D721Med (cell line): ENCODE measurements at places on chromosomes 13 and 19.

DNA sequence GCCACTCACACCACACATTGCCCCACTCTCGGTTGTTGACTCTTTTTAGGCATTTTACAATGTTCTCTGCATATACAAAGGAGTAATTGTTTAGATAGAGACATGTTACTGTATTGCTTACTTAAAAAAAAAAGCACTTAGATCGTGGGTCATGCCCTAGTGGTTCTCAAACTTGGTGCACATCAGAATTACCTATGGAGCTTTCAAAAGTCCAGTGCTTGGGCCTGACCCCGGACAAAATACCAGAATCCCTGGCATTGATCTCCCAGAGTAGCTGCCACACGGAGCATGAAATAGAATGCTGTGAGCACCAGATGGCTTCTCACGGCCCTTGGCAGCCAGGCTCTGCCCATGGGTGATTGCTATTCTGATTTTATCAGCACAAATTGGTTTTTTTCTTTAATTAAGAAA lies 20.0 kb downstream of the ACP7 start:
- no peak for DNase-seq

- DNase-seq, result no peak
These were observed 4.2 kb downstream of the SPINT2 start for GRCh38 chr19:38268539-38268938.

- no peak for DNase-seq
These were observed 33.2 kb downstream of the EFNA2 start for GRCh38 chr19:1318678-1319471.

DNA sequence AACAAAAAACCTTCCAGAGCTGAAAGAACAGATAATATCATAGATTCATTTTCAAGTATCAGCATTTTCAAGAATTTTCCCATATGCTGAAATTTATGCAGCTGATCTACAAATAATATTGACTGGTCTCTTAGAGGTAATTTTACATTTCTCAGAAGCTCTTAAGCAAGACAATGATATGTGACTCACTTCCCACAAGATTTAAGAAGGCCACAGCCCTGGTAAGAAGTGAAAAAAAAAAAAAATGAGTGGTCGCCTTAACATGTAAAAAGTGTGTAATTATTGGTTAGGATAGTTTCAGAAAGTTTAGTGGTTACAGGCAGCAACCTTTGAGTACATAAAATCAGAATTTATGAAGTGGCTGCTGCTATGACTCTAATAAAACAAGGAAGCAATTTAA lies 54.5 kb downstream of the NUFIP1 start:
- DNase-seq, result no peak
